ENCODE measurements at places on chromosomes 2 and 18.

- DNase-seq = no peak
Observed at GRCh38 chr2:54374591-54375364, 81.3 kb upstream of the SPTBN1 start.

GRCh38 chr2:109448946-109449788 is 164.6 kb downstream of the SEPTIN10 start:
- peak; percentile 78 for DNase-seq

DNA sequence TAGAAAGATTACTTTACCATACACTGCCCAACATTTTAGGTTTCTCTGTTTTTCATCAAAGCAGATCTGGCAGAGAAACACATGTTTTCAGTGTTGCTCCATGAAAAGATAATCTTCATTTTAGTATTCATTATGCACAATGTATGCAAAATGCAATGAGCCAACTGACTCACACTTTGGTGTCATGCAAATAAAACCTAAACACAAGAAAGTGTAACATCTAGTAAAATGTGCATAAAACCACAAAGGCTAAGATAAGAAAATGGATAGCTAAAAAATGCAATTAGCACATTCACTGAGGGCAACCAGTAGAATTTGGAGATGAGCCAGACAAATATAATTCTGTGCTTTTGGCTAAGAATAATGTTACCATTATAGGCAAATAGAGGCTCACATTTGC is 203.5 kb upstream of the UBE2E3 start:
- DNase-seq = no peak

DNA sequence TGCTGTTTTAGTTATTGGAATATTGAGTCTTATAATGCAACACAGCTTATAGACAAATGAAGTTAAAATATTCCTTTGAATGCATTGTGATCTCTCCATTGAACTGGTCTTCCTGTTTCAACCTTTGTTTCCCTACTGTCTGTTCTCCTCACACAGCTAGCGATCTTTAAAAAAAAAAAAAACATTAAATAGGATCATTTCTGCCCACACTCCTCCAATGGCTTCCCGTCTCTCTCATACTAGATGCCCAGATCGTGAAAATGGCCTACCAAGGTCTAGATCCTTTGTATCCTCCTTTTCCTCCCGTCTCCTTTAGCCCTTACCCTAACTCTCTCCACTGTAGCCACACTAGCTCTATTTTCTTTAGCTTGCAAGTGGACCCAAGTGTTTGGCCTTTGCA is 2.4 kb downstream of the FAM171B start:
- DNase-seq = no peak

DNA sequence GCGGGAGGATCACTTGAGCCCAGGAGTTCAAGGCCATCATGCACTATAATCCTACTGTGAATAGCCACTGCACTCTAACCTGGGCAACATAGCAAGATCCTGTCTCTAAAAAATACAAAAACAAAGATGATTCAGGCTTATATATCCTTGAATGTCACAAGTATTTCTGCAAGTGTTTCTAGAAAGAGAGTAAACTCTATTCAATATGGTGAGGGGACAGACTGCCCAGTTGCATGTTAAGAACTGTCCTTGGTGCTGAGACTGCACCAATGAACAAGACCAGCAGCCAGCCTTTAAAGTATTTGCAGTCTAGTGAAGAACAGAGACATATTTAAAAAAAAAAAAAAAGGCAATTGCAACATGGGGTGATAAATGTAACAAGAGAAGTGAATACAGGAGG is 16.4 kb downstream of the MAP3K19 start:
- no peak for DNase-seq

DNA sequence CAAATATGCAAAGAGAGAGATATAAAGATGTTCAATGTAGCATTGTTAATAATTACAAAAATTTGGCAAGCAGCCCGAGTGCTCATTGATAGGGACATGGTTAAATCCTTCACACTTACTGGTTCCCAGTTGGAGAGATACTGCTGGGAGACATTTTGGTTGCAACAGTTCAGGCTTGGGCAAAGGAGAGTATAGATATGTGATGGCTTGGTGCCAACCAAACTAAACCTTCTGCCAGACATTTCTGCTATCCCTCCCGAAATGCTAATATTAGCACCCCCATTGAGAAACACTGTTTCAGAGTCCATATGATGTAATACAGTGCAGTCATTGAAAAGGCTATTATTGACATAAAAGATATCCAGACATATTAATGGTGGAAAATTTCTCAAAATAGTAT is 11.5 kb downstream of the GEN1 start:
- DNase-seq = no peak

DNA sequence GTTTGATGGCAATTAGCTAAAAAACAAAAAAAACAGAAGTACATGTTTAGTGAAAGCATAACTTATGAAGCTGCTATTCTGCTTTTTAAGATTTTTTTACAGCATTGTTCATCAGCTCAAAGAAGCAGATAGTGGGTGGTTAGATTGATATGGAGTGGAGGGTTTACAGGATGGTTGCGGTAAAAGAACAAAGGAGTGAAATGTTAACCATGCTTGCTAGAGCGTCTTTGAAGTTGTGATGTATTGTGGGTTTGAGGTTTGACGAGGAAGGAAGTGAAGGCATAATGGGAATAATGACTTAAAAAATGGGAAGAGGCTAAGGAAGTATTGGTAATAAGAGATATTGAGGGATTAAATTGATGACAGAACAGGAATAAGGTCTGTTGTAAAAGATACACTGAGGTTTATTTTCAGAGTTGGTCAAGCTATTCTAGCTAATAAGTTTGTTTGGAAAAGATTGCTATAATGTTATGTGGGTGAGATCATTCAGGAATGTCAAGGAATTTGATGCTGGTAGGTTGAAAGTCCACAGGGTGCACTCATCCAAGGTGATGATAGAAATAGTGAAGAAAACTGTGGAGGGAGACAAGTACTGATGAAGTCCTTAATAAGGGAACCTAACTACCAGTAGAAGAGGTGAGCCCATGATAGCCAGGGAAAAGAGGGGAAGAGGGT is 14.6 kb downstream of the SPOPL start:
- DNase-seq = no peak

- no peak for DNase-seq
Observed at GRCh38 chr2:238102865-238103264, 2.7 kb downstream of the ESPNL start.

DNA sequence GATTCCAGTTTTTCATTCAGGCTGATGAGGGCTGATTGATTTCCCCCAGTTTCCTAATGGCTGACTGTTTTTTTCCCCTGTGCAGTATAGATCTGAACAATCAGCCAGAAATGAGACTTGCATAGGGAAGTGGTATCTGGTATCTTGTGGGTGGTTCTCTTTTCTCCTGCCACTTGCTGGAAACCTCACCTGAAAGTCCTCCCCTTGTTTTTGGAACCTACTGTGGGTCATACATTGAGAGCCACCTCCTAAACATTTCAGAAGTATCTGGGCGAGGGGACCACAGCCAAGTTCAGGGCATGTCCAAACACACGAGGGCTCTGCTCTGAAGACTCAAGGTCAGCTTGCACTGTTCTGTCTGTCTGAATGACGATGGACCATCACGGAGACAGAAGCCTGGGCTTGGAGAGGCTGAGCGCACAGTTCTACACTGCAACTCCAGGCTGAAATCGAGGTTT is 19.3 kb downstream of the ALPK2 start:
- DNase-seq = no peak

GRCh38 chr2:177531706-177532105 is 139.1 kb downstream of the AGPS start:
- no peak for DNase-seq

- DNase-seq = no peak
Observed at GRCh38 chr2:209391776-209392401, 32.0 kb upstream of the MAP2 start.

DNA sequence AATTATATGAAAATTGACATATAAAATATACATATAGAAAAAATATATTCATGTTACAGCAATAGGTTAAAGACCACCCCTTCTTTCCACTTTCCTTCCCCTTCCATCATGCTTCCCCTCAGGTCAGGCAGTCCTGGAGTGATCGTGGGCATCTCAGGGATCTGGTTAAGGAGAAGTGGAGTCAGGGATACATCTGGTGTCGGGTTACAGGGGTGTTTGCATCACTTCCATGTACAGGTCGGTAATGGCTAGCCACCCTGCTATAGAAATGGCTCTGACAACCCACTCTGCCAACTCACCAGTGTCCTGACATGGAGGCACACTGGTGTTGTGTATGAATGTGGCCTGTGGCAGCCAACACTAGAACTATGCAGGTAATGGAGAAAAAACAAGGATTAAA is 36.3 kb upstream of the LGALSL start:
- DNase-seq = no peak

DNA sequence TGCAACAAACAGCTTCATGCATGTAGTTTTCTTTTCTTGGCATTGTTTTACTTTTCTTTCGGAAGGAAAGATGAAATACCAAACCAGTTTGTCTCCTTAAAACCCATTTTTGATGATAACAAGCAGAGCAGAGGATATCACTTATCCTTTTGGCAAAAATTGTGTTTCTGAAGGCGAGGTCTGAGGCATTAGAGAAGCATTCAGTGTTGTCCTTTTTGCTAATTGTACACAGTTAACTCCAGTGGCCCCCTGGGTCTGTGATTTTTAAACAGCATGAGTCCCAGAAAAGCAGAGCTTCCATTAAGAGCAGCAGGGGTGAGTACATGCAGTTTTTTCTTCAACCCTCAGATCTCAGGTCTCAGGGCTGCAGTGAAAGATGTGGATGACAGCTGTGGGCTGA is 41.3 kb downstream of the TTC39C start:
- no peak for DNase-seq

DNA sequence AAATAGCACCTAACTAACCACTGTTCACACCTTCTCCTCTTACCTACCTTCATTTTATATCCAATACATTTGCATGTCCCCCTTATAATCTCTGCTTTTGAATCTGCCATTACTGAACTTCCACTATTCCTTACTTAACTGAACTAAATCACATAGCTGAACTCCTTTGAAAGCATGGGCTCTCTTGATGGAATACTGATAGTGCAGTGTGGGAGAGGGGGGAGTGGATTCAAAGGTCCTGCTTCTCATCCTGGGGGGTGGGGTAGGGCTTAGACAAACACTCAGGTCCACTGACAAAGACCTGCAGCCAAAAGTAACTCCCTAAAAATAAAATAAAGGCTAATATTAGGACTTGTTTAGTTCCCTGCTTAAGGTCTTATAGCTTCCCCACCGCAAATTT is 8.6 kb downstream of the MCEE start:
- no peak for DNase-seq

All from posterior vena cava (tissue), 2 donors.